Activated gamma-delta T cell treated with anti-CD3 and anti-CD28 coated beads, Interleukin-2, amount 50 U/mL, for 16 hours (primary cell): ENCODE measurements at places on chromosomes 4 and X.

DNA sequence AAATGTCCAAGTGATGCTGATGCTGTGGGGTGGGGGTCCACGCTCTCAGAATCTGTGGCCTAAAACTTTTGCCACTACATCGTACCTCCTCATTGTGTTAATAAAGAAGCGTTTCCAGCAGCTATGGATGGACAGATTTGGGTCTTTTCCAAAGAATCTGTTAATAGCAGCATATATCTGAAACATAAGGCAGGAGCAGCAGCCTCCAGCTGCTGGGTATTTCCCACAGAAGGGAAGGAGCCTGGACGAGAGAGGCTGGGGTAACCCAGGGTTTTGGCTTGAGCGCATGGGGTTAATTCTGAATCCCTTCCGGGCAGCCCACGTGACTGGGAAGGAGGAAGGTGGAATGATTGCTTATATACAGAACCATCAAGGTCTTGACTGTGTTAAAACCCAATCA, 332.4 kb downstream of the BCOR start:
- DNase-seq, result no peak

DNA sequence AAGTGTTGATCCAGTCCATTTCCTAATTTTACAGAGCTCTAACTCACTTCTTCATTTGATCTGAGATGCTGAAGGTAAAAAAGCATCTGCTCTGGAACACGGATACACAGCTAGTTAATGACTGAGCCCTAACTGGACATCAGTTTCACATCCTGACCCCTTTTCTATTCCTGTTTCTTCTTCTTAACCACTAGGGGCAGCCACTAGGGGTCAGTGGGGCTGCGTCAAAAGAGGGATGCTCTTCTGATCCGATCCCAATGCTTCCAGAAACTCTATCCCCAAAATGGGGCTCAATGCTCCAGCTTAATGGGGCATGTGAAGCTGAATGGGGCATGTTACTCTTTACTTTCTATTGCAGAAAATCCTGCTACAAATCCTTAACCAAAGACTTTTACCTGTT, 33.4 kb upstream of the PHKA2 start:
- no peak for DNase-seq

GRCh38 chr4:2497931-2498330, 29.0 kb downstream of the RNF4 start:
- DNase-seq, result no peak

DNA sequence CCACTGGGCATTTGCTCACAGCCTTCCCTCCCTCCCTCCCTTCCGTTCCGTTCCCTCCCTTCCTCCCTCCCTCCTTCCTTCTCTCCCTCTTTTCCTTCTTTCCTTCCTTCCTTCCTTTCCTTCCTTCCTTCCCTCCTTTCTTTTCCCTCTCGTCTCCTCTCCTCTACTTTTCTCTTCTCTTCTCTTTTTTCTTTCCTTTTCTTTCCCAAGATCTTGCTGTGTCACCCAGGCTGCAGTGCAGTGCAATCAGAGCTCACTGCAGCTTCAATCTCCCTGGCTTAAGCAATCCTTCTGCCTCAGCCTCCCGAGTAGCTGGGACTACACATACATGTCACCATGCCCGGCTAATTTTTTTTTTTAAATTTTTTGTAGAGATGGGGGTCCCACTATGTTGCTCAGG, 26.7 kb upstream of the ING2 start:
- DNase-seq, result no peak

DNA sequence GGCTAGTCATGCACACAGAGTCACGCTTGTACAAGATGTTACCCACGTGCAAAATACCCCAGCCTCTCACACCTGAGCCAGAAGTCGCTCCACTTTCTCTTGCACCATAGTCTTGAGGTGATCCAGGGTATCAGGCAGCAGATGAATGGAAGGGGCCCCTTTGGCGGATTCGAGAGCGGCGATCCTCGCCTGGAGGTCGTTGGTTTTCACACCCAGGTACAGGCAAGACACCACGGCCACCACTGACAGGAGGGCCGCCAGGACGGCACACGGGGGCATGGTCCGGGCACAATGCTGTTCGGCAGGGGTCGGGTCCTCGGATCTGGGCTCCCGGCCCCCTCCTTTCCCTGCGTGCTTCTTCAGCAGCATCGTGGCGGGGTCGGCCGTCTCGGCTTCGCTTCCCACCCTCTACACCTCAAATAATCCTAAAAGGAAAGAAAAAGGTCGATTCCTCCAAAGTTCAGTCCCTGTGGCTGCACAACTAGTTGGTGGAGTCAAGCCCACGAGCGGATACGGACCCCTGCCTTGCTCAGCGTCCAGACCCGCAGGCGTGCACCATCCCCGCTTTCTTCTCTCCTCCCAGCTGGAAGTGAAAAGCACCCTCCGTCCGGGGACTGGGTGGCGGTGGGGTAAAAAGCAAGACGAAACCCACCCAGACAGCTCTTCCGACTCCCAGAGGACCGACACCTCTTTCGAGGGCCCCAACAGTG, 652 bp downstream of the COL25A1 start:
- no peak for DNase-seq

GRCh38 chr4:52982255-52982945, 120.3 kb downstream of the RASL11B start:
- DNase-seq, result no peak

DNA sequence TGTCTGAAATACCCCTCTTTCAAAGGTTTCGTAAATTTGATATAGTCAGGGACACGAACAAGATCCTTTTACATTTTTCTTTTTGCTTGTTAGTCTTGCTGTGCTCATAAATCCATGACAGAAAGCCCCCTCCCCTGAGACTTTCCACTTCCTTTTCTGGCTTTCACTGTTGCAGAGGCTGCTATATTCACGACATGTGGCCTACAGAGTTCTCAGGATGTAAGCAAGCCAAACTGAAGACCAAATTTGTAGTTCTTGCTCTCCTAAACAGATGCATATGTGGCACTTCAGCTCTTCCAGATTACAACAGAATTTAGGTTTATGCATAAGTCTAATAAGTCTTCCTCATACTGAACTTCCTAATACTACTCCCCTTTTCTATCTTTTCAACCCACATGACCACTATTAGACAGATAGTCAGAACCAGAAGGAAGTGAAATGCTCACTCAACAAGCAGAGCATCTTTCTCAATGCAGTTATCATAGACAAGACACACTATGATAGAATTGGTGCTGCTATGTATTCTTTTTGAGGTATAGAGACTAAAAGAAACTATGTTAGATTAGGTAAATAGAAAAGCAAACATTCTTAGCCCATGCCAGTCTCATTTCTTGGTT, 15.0 kb downstream of the BTK start:
- no peak for DNase-seq

DNA sequence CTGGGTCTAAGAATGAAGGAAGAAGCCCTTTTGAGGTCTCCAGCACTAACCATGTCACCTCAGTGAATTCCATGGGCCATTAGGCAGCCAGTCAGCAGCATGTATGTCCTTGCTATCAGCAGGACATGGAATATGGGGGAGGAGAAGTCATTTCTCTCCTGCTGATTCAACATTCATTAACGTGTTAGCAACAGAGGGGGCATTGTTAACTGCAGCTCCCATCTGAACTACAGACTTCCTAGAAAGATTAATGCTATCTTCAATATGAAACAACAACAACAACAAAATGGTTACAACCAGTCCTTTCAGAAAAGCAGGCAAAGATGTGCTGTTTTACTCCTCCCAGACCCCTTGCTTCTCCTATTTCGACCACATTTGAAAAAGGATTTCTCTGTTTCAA, 120.4 kb upstream of the SLC34A2 start:
- DNase-seq, result no peak

- DNase-seq, result no peak
These were observed 57.7 kb upstream of the EFHC2 start for GRCh38 chrX:44401151-44401550.

- DNase-seq, result no peak
These were observed 144.9 kb downstream of the C4orf33 start for GRCh38 chr4:129240816-129241215.

- DNase-seq, result no peak
These were observed 54.9 kb downstream of the F8 start for GRCh38 chrX:154967603-154968002.

DNA sequence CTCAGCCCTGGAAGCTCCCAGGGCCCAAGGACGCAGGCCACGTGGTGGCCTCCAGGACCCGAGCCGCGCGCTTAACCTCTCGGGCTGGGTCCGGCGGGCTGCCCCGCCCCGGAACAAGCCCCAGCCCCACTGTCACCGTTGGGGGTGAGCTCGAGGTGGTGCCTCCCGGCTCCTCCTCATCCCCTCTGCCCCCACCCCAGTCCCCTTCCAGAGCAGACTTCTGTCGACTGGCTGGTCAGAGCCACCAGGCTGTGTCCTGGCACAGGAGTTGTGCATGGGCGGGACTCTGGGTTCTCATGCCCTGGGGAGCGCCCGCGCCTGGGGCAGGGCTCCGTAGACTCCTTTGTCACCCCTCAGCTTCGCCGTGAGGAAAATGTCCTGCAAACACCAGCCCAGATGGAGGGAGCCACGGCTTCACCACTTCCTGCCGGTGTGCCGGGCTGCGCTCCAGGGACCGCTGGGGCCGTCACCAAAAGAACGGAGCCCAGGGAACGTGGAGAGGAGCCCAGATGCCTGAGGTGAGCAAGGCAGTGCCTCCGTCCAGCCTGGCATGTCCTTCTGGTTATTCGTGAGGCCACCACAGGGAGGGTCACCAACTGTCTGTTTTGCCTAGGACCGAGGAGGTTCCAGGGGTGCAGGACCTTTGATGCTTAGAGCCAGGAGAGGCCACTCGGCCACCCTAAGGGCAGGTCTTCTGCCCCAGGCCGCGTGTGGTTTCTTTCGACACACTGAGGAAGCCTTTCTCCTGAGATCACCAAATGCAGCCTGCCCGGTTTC, 7.1 kb upstream of the RGS12 start:
- no peak for DNase-seq

GRCh38 chr4:149292425-149293007, 523.1 kb downstream of the IQCM start:
- no peak for DNase-seq

DNA sequence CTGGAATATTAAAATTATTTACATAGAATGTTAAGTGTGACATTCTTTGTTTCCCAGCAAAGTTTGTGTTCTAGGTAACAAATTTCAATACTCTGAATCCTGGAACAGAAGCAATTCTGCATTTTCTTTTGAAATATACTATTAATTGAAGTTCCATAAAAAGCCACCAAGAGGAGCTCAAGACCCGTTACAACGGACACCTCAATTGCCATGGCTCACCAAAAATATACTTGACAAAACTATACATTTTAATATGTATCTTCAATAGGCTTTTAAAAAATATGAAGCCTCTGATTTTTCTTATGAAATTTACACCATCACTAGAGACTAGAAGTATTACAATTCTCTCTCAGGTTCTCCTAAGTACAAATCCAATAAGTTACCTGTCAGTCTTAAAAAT, 111.4 kb downstream of the NYX start:
- no peak for DNase-seq

GRCh38 chr4:140078366-140078765, 75.6 kb downstream of the MAML3 start:
- DNase-seq, result no peak
